ENCODE measurements at places on chromosomes 11 and 22.

DNA sequence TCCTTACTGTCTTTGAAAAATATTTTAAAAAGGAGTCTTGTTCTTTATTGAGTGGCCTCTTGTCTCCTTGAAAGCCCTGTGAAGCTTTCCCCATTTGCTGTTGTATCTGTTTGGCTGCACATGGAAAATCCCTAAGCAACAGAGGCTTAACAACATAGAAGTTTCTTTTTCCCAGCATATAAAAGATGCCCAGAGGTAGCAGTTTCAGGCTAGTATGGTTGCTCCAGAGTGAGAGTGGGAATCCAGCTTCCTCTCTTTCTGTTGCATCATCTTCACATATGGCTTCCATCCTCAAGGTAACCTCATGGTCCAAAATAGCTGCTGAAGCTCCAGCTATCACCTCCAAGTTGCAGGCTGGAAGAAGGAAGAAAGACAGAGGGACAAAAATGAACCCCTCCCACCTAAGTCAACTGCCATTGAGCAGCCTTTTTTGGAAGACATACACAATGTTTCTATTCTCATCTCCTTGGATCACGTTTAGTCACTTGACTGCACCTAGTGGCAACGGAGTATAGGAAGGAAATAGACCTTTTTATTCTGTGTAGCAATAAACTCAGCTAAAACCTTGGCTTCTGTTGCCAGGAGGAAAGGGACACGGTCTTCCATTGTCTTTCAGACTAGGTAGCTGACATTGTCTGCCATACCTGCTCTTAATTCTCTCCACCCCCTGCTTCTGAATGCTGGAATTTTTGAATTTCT is 5.3 kb downstream of the CSF2RB start:
- DNase-seq, result no peak

- DNase-seq, result peak; percentile 43
These were observed 35.8 kb downstream of the MAML2 start for GRCh38 chr11:96306933-96307775.

DNA sequence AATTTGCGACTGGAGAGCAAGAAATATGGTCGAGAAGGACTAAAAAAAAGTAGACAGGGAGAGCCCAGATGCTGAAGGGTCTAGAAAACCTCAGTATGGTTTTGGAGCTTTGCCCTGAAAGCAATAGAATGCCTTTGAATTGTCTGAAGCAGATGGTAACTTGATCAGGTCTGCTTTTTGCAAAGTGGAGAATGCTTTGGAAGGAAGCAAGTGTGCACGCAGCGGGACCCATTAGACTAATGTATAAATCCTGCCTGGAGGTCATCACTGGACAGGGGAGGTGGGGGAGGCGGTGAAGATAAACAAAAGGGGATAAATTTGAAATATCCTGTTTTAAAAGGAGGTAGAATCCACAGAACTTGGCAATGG is 757 bp upstream of the HINFP start:
- no peak for DNase-seq

DNA sequence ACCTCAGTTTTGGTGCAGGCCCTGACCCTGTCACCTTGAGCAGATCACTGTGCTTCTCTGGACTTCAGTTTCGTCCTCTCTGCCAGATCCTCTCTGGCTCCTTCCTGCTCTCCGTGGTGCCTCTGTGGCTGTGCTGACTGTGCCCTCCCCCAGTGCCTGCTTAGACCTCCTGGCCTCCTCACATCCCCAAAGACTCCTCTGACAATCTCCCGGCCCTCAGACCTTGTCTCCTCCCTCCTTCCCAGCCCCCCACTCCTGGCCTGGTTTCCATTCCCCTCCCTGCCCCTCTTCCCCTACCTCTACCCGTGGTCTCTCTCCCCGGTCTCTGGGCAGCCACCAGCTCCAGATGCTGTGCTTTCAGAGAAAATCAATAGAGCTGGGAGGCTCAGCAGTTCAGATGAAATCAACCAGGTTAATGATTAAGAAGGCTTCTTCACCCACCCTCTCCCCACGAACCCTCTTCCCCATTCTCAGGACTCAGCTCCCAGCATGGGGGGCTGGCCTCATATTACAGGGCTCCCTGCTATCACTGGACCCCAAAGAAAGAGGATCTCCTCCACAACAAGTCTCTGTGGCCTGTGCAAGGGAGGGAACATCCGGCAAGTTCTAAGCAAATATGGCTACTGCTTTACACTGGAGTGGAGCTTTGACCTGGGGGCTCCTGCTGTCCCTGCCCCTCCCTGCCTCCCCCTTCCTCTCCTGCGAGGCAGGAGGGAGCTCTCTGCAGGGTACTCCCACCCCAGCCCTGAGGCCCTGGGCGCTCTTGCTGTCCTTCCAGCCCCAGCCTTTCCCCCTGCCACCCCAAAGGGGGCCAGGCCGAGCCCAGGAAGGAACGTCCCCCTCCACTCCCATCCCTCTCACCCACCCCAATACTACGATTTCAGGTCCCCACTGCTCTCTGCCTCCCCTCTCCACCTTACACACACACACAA is 8.5 kb downstream of the BACE1-AS start:
- no peak for DNase-seq

DNA sequence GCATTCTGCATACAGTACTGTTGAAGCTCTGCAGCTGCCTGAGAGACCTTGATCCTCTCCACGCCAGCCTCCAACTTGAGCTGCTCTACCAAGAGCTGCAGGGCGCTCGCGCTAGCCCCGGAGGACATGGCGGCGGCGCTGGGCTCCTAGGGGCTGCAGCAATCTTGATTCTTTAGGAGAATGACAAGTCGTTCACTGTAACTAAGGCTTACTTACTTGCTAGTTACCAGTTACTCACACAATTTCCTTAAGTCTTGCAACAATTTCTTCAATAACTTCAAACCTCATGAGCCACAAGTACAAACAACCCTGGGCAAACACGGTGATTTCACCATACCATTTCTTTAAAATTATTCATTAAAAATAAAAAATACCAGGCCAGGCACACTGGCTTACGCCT is 21.9 kb downstream of the SBF2 start:
- no peak for DNase-seq

- no peak for DNase-seq
These were observed 24.9 kb upstream of the TP53AIP1 start for GRCh38 chr11:128967578-128967977.

DNA sequence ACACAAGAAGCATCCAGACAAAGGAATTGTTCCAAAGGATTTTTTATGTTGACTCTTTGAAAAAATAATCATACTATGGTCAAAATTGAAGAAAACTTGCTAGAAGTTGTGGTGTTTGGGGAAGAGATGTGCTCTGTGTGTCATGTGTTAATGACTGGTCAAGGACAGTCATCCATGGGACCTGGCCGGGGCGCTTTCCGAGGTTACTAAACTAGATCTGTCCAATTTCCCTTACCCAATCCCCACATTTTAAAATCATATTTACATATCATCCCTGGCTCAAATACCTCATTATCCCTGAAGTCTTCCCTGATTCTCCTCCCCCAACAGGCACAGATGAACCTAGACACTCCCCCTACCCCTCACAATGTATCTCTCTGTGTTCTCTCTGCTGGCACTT is 289.4 kb downstream of the TENM4 start:
- DNase-seq, result no peak

GRCh38 chr22:27772081-27772983 is 29.2 kb downstream of the MN1 start:
- DNase-seq, result no peak

DNA sequence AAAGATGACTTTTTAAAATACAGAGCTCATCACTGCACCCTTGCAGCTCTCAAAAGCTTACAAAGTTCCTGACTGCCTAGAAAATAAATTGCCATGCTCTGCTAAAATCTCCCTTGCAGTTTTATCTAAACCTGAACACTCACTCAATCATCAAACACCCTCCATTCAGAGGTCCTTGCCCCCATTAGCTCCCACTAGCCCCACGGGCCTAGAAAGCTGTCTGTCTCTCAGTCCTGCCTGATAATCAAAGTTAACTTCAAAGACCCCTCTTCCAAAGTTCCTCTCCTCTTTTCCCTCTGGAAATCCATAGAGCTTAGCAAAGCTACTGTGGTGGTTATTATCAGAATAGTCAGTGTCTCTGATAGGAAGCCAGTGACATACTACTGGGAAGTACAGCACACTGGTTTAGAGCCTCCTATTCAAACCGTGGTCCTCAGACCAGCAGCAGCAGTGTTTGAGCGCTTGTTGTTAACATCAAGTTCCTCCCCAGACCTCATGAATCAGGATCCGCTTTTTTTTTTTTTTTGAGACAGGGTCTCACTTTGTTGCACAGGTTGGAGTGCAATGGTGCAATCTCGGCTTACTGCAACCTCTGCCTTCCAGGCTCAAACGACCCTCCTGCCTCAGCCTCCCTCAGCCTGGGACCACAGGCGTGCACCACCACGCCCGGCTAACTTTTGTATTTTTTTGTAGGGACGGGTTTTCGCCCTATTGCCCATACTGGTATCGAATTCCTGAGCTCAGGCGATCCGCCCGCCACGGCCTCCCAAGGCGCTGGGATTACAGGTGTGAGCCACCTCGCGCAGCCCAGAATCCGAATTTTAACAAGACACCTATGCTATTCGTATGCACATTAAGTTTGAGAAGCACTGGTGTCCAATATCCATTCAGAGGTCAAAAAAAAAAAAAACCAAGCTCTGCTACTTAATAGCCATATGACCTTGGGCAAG is 1.2 kb downstream of the NDUFC2 start:
- DNase-seq, result no peak

DNA sequence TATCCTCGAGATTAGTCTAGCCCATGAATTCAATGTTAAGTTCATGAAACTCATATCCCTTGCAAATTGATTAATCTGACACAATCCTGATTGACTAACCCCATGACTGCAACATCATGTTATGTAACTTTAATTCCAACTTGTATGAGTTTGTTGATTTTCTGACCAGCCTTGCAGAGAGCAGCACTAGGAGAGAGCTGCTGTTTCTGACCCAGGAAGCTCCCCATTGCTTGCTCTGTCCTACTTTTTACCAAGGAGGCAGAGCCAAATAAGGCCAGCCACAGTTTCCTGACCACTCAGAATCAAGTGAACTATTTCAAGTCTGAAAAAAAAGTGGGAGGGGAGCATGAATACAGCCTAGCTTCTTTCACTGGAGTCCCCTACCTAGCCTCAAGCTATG is 13.2 kb downstream of the MPZL3 start:
- DNase-seq, result no peak

DNA sequence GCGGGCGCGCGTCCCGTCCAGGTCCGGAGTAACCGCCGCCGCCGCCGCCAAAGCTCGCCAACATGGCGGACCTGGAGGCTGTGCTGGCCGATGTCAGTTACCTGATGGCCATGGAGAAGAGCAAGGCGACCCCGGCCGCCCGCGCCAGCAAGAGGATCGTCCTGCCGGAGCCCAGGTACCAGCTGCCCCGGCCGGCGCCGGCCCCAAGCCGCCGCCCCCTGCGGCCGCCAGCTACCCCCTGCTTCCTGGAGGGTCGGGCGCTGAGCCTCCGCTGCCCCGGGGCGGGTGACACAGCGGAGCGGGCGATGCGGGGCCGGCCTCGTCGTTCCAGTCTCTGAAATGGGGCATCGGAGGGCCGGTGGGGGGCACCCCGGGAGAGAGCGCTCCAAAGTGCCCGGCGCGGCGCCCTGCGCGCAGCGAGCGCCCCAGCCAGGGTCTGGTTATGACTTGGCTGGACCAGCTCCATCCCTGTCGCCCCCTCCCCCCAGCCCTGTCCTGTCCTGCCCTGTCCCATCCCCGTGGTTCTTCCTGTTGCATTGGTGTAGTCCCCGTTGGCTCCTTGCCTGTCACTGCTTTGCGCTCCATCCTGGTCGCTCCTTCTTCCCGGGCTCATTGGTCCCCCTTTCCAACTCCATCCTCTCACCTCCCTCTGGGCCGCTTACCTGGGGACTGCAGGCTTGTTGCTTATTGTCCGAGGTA is 653 bp downstream of the GRK3 start:
- no peak for DNase-seq

DNA sequence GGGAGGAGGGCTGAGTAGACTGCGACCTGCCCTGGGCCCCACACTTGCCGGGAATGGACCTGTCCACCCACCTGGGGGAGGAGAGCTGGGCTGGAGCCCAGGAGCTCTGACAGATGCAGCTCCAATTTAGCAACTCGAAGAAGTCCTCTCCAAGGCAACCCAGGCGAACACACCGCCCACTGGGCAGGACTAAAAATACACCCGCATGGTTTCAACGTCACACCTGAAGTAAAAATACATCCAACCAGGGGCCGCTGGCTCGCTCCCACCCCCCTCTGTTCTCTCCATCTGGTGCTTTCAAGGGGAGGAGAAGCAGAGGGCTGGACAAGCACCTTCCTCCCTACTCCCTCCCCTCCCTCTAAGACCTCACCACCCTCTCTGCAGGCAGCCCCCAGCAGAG is 119.9 kb downstream of the FEZ1 start:
- no peak for DNase-seq

GRCh38 chr11:31813391-31814175 is 2.5 kb upstream of the PAX6 start:
- no peak for DNase-seq

- DNase-seq, result no peak
These were observed 3.0 kb upstream of the SWAP70 start for GRCh38 chr11:9660886-9661285.

DNA sequence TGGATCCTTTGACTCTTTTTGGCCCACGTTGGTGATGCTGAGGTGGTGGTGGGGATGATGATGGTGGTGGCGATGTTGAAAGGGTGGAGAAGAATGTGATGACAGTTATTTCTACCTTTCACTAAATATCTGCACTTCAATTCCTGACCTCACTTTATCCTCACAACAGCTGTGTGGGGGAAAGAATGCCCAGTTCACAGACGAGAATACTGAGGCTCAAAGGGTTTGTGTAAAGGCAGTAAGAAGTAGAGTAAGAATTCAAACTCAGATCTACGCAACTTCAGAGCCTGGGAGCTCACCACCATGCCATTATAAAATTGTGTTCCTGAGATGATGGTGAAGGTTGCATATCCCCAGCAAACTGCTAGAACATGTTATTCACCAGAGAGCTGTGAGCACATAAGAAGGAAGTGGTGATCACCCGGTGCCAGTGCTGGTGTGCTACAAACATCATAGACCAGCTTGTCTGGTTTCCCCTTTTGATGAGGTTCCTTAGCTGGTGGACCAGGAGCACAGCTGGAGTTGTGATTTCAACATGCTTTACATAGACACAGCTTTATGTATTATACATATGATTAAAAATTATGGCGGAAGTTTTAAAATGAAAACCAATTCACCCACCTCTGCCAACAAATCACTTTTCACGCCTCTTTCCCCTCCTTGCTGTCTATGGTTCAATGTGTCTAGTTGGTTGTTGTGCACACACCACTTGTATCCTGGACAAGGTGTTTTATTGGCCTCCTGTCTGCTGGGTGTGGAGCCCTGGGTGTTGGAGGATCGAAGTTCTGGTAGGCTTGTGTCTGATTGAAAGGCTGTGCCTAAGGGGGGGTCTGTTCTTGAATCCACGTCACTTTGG is 6.2 kb downstream of the ST14 start:
- DNase-seq, result no peak

DNA sequence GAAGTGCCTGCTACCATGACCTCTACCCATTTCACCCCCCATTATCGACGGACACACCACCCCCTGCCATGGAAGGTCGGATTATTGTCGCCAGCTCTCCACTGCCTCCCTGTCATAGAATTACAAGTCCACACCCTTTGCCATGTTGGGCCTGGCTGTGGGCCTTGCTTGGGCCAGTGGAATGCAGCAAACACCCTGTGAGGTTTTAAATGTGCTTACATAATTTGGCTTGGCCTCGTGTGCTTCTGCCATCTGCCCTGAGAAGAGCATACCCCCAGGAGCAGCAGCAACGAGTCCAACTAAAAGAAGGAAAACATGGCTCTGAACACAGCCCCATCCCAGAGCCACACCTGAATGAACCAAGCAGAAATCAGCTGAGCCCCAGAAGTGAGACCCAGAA is 94.1 kb upstream of the PRDM11 start:
- DNase-seq, result no peak

- DNase-seq, result no peak
These were observed 599.3 kb upstream of the LRRC4C start for GRCh38 chr11:42058794-42059193.
